ENCODE measurements at places on chromosomes 2 and 18.

GRCh38 chr2:241519669-241520068 lies 11.3 kb upstream of the STK25 start:
- DNase-seq: no peak

- no peak for DNase-seq
Observed at GRCh38 chr2:137706786-137707613, 257.3 kb upstream of the HNMT start.

- DNase-seq: no peak
Observed at GRCh38 chr2:238381341-238382115, 45.2 kb upstream of the ASB1 start.

- no peak for DNase-seq
Observed at GRCh38 chr2:228084717-228085116, 96.8 kb downstream of the SPHKAP start.

DNA sequence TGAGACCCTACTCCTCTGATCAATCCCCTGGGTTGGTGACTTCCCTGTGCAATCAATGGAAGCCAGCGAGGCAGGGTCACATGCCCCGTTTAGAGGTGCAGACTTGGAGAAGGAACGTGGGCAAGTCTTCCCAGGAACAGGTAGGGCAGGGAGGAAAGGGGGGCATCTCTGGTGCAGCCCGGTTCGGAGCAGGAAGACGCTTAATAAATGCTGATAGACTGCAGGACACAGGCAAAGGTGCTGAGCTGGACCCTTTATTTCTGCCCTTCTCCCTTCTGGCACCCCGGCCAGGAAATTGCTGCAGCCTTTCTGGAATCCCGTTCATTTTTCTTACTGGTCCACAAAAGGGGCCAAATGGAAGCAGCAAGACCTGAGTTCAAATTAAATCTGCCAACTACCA lies 821 bp upstream of the PROC start:
- DNase-seq: no peak

DNA sequence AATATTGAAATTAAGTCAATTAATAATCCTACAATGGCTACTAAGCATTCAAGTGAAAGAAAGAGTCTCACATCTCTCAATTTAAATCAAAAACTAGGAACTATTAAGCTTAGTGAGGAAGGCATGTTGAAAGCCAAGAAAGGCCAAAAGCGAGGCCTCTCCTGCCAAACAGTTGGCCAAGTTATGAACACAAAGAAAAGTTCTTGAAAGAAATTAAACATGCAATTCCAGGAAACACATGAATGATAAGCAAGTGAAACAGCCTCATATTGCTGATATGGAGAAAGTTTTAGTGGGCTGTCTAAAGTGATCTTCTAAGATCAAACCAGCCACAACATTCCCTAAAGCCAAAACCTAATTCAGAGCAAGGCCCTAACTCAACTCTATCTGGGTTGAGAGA lies 11.8 kb downstream of the RDH14 start:
- DNase-seq: no peak

- no peak for DNase-seq
Observed at GRCh38 chr2:167697948-167698347, 549.4 kb downstream of the STK39 start.

- no peak for DNase-seq
Observed at GRCh38 chr2:152028182-152028862, 70.5 kb downstream of the CACNB4 start.

GRCh38 chr18:37574113-37574512 lies 8.5 kb upstream of the CELF4 start:
- DNase-seq: no peak

DNA sequence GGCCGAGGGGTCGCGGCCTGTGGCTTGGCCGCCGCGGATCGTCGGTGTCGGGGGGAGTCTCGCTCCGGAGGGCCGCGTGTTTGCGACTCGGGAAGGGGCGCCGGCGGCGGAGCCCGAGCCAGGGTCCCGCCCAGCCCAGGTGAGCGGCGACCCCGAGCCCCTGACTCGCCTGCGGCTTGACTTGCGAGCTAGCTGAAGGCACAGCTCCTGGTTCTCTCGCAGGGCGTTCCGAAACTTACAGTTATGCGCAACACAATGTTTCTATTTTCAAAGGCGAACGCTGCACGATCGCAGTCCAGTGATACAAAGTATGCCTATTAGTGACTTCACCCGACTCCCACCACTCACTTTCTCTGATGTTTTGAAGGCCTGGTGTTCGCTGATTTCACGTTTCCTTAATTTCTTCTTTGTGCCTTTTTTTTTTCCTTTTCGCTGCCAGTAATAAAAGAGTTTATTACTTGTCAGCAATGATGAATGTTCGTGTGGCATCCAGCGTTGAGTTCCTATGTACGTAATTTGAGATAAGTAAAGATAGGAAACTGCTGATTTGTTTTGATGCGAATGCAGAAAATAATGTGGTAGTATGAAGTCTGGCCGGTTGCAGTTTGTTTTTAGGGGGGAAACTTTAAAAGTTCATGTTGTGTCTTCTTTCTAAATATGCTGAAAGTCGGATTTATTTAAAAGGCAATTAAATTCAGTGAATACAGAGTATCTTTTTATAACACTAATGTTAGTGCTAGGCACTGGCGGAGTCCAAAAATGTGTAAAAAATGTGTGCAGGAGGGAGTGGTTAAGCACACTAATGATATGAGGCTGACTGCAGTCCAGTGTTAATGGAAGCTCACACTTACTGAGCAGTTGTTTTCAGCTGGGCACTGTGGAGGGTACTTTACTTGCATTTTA lies 706 bp downstream of the UBXN2A start:
- DNase-seq: no peak

GRCh38 chr2:74764429-74765272 lies 69.3 kb upstream of the HK2 start:
- DNase-seq: no peak

DNA sequence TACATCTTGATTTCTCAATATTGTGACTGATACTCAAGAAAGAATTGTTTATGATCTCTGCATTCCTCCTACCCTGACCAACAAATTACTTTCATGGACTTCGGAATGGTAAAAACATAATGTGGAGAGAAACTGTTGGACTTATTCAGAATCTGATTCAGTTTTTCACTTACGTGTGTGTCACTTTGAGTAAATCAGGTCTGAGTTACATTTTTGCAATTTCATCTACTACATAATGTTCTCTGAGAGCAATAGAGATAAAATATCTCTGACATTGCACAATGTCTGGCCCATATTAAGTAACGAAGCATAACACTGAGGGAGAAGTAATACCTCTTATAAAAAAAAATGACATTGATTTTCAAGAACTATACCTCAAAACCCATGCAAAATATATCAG lies 1337.9 kb upstream of the CHAC2 start:
- DNase-seq: no peak

GRCh38 chr2:239150125-239151011 lies 250.5 kb downstream of the HDAC4 start:
- DNase-seq: no peak

DNA sequence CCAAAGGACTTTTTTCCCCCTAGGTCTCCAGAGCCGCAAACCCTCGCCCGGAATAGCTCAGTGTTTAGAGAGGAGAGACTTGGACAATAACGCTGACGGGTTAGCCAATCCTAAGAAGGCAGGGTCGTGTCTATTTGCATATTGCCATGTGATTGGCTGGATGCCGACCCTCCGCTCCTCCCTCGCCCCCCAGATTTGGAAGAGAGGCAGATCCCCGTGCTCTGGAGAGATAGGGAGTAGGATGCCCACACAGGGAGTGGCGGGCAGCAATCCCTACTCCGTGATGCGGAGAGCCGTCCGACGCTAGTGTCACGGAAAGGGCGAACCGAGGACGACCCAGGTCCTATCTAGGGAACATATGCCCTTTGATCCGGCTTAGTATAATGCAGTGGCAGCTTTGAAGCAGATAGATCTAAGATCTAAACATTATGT lies 1.4 kb downstream of the WNT6 start:
- no peak for DNase-seq

GRCh38 chr2:16881122-16881521 lies 215.5 kb upstream of the CYRIA start:
- DNase-seq: no peak

DNA sequence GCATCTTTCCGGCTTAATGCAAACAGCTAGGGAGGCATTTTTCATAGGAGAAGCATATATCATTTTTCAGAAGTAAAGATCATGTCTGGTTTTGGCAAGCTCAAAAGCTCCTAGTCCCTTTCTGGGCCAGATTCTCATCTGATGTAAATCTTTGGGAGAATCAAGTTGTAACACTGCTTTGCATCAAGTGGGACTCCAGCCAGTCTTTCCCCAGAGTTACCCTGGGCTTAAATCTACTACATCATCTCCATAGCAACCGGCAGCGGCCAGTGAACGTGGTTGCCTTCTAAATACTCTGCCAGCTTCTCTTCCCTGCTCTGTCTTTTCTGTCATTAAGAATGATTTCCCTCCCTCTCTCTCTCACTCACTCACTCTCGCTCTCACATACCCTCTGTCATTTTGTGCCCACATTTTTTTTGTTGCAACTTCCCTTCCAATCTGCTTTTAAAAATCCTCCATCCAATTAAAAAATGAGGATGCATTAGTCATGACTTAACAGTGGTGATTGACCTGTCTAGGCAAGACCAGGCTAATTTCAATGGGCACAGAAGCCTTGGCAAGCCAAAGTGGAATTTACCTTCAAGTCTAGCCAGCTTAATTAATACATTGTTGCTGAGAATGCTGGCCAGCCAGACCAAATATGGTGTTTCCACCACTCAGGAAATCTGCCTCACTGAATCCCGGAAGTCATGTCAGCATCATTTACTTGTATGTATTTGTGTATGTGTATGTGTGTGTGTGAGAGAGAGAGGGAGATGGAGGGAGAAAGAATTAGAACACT lies 93.0 kb downstream of the NRP2 start:
- no peak for DNase-seq

- DNase-seq: no peak
Observed at GRCh38 chr2:98118161-98118560, 31.2 kb downstream of the VWA3B start.

DNA sequence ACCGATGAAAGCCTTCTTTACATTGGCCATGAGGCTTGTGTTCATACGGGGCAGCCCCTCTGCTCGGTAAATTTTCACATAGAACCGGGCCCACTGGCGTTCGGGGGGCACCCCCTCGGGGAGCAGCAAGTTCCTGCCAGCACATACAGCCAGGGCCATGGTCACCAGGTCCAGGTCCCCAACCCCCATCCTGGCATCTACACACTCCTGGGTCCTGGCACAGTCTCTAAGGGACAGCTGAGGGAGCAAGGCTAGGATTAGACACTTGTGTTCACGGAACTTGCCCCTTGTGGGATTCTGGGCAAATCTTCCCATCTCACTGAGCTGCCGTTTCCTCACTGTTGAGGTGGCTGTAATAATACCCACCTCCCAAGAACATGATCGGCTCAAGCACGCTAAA lies 5.6 kb upstream of the OTOF start:
- no peak for DNase-seq

- DNase-seq: no peak
Observed at GRCh38 chr2:160515120-160515519, 21.5 kb upstream of the RBMS1 start.

DNA sequence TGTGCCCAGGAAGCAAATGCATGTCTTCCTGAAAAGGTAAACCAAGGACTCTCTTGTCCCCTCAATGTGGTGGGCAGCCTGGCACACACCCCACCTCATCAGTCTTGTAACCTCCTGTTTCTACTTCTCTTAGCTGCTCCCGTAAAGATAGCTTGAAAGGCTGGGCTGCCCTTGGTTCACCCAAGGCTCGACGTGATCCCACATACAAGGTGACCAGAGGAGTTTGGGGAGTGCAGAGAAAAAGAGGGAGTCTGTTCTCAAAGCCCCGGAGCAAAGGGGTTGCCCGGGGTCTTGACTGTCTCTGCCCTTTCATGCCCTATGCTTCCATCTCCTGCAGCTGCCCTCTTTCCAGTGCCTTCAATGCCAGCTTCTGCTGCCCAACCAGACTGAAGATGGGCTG lies 18.3 kb upstream of the FOSL2 start:
- no peak for DNase-seq

- DNase-seq: no peak
Observed at GRCh38 chr2:144490017-144490416, 29.9 kb downstream of the ZEB2 start.

DNA sequence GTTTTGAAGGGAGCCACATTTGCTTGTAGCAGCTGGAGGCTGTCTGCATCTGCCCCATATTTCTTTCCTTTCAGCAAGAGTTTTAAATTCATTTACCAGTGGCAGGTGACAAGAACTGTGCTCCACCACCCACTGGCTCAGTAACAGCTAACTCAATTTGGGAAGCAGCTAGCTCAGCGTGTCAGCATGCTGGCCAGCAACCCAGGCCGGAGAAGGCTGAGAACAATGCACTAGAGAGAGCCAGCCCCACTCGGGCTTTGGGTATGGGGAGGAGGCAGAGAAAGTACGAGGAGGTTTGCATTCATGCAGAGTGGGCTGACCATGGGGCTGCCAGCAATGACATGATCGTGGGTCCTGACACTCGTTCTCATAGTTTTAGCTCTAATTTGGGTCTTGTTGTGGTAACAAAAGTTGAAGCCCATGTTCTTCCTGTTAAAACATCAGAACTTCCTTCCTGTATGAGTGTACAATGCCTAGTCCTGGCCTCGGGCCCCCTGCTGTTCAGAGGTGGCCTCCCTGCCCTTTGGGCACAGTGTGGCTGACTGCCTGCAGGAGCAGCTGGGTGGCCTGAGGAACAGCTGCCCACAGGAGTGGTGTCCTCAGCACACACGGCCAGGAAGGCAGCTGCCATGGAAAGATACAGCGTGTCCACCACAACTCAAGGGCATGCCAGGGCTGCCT lies 23.0 kb downstream of the CDC42EP3 start:
- DNase-seq: no peak

GRCh38 chr18:9811978-9812377 lies 73.8 kb upstream of the TXNDC2 start:
- DNase-seq: no peak

DNA sequence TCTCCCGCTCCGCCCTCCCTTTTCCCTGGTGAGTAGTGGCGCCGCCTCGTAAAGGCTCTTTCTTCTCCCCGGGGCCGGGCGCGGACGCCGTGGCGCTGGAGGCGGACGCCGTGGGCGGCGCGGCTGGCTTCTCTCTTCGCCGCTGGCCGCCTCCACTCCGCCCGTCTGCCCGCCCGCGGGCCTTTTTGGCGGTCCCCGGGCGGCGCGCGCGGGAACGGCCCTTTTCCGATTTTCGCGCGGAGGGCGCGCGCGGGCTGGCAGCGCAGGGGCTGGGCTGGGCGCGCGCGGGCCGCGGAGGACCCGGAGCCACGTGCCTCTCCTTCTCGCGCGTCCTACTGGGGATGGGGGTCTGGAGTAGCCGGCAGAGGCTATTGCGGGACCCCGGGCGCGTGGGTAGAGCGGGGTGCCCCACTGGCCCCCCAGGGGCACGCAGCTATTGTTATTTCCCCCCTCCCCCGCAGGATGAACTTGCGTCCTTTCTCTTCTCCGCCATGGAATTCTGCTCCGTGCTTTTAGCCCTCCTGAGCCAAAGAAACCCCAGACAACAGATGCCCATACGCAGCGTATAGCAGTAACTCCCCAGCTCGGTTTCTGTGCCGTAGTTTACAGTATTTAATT lies 472 bp downstream of the SLC20A1 start:
- DNase-seq: peak; percentile 40

DNA sequence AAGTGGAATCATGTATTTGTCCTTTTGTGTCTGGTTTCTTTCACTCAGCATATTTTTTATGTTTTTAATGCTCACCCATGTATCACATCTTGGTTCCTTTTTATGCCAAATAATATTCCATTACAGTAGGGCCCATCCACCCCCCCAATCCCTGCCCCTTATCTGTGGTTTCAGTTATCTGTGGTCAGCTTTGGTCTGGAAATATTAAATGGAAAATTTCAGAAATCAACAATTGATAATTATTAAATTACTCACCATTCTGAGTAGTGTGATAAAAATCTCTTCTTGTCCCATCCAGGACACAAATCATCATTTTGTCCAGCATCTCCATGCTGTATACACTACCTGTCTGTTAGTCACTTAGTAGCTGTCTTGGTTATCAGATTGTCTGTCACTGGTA lies 66.7 kb downstream of the BIRC6 start:
- no peak for DNase-seq

Data from nucleus accumbens (tissue), 56 donors.